ENCODE measurements at places on chromosomes 3 and 15. TPM values are rescaled to one million over a fixed set of nuclear protein-coding genes. Genes with fewer than 3 reads are reported as not detected.

Gene CPN2
- polyA plus RNA-seq = not detected

Gene TMC3
- not detected for polyA plus RNA-seq

Gene SLC22A14
- polyA plus RNA-seq = not detected

Gene SCG3
- polyA plus RNA-seq = not detected
